ENCODE measurements at places on chromosomes 13 and 19.

DNA sequence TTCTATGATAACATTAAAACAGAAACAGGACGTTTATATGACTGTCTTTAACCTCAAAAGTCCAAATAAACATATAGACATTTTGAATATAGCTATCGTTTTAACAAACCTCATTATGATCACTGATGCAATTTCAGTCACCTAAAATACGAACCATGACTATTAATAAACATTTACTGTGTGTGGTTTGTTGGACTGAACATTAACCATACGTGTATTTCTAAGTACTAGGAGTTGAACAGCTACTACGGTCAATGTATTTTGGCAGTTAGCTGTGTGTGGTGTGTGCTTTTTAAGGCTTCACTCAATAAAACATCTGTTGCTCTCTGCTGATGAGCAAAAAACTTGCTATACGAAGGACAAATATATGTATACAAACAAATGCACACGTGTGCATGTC, 281.4 kb downstream of the ABCC4 start:
- no peak for DNase-seq

DNA sequence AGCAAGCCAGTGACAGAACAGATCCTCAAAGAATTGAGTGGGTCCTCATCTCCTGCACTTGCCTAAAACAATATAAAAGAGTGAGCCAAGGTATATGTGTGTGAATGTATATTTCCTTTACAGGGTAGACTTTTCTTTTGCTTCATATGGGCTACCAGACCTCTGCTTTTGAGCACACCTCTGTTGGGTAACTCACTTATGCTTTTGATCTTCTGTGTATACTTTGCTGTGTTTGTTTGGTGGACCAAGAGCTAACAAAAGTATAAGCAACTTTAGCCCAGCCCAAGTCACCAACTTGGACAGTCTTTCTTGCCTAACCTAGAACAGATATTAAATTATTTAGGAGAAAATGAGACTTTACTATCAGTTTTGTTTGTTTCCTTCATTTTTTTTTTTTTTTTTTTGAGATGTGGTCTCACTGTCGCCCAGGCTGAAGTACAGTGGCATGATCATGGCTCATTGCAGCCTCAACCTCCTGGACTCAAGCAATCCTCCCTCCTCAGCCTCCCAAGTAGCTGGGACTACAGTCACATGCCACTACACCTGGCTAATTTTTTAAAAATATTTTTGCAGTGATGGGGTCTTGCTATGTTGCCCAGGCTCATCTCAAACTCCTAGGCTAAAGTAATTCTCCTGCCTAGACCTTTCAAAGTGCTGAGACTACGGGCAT, 513.1 kb downstream of the DCT start:
- no peak for DNase-seq

DNA sequence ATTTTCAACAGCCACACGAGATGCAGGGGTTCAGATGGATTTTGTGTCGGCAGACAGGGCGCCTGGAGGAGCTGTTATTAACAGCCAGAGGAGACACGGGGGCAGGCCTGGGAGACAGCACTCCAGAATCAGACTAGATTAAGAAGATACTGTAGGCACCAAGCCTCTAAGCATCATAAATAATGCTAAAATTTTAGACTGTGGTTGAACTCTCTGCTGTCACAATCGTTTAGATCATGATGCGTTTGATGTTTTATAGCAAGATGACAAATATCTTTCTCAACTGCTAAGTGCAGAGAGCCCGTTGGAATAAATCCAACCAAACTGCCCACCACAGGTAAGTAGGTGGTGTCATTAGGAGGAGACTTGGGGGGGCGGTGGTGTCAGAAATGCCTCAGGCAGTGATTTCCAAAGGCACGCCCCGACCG, 63.9 kb downstream of the CEBPG start:
- no peak for DNase-seq

GRCh38 chr19:8221161-8221560, 12.0 kb downstream of the CERS4 start:
- DNase-seq: no peak

DNA sequence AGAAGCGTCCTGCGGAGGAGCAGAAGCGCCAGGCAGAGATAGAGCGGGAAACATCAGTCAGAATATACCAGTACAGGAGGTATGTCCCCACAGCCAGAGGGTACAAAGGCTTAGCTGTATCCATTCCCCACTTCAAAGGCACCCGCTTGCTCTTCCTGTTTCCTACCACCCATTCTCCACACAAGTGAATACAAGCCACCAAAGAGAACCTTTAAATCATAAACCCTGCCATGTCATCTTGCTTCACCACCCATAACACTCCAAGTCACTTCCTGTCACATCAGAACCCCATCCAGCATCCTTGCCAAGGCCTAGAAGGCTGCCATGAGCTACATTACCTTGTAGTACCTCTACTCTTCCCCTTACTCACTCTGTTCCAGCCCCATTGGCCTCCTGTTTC, 205.8 kb downstream of the LMO7 start:
- DNase-seq: no peak

- no peak for DNase-seq
Observed at GRCh38 chr13:113272031-113272430, 25.0 kb upstream of the LAMP1 start.

- DNase-seq: no peak
Observed at GRCh38 chr19:13935765-13936510, 2.3 kb downstream of the PODNL1 start.

DNA sequence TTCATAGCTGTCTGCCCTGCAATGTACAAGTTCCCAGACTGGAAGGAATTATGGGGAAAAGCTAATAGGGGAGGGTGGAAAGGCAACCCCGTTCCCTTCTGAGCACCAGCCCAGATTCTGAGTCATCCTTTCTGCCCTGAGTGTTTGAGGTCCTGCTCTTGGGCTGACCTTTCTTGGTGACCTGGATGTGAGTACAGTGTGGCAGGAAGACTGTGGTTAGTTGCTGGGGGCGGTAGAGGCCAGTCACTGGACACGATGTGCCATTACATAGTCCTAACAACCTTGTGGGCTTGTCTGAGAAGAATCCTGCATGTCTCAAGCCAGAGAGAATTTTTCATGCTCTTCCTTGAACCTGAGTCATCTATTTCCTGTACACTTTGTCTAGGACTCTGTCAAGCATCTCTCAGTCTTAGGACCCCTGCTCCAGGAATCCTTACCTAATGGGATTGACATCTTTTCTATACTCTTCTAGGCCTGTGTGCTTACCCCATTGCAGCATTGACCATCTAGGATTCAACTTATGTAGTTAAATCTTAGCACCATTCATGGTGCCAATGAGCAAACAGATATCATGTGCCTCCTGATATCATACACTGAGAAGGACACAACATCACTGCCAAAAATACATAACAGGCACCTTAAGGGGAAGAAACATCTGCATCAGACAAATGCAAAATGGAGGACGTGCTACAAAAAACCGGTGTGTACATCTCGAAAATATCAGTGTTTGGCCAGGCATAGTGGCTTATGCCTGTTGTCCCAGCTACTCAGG, 8.1 kb upstream of the ANGPTL4 start:
- DNase-seq: no peak

DNA sequence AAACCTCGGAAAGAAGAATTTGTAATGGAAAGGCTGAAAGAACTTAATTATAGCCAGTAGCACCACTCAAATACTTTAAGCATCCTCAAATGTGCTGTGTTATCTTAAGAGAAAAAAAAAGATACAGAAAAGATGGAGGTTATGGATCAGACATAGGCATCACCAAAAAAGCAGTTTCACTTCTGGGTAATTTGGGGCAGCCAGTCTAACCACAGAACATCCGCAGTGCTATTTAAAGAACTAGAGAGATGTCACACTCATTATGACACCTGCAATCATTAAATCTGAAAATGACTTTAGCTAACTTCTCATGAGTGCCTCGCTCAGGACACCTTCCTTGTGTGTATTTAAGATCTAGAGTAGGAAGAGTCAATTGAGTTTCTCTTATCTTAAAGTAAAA, 211.8 kb downstream of the RBM26 start:
- DNase-seq: peak; percentile 1

- DNase-seq: no peak
Observed at GRCh38 chr13:110391273-110391672, 84.2 kb downstream of the COL4A2 start.

- no peak for DNase-seq
Observed at GRCh38 chr19:12949363-12950283, 4.0 kb downstream of the RAD23A start.

GRCh38 chr13:79211377-79211776, 194.7 kb downstream of the RBM26 start:
- no peak for DNase-seq

DNA sequence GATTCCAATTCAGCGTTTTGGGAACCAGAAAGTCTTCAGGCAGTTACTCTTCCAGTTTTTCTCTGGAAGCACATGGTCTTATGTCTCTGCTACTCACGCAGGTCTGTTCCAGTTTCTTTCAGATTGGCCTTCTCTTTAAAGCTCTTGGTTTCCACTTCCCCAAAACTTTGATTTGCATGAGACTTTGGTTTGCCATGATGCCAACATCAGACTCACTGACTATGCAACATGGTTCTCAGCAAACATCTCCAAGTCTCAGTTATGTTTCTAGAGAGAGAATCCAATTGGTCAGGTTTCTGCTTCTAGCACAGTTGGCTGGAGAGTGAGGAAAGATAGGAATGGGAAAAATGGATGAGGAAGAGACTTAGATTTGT, 3.1 kb downstream of the AKAP11 start:
- DNase-seq: no peak

DNA sequence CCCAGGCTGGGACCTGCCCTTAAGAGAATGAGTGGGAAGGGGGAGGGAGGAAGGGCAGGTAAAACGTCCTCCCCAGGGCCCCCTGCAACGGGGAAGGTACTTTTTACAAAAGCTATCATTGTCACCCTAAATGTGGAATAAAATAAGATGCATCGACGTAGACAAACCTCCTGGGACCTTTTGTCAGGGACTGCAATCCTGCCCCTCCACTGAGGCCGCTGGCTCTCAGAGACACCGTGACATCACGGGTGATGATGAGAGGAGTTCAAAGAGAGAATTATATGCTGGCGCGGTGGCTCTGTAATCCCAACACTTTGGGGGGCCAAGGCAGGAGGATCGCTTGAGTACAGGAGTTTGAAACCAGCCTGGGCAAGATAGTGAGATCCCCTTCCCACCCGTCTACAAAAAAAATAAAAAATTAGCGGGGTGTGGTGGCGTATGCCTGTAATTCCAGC, 1.8 kb upstream of the MYBPC2 start:
- DNase-seq: no peak

- DNase-seq: no peak
Observed at GRCh38 chr19:38946229-38947010, 15.7 kb downstream of the MRPS12 start.

DNA sequence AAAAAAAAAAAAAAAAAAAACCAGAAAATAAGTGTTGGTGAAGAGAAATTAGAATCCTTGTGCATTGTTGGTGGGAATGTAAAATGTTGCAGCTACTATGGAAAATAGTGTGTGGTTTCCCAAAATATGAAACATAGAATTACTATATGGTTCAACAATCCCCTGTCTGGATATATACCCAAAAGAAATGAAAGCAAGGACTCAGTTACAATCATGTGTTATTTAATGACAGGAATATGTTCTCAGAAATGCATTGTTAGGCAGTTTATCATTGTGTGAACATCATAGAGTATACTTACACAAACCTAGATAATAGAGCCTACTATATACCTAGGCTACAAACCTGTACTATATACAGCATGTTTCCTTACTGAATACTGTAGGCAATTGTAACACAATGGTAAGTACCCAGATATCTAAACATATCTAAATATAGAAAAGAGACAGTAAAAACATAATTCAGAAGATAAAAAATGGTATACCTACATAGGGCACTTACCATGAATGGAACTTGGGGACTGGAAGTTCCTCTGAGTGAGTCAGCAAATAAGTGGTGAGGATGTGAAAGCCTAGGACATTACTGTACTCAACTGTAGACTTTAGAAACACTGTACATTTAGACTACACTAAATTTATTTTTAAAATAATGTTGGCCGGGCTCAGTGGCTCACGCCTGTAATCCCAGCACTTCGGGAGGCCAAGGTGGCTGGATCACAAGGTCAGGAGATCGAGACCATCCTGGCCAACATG, 25.7 kb upstream of the SLC7A1 start:
- no peak for DNase-seq

All from stimulated activated CD8-positive, alpha-beta memory T cell treated with anti-CD3 and anti-CD28 coated beads, Interleukin-7, amount 100 ng/mL, for 24 hours (primary cell).